Right hindlimb (tissue), 1 donor: ENCODE measurements at places on chromosomes 13 and 19.
A peak's percentile ranks its signal among the peaks of the same experiment; 100 is the strongest.

GRCh38 chr13:53411463-53411862 lies 382.9 kb downstream of the OLFM4 start:
- no peak for DNase-seq

DNA sequence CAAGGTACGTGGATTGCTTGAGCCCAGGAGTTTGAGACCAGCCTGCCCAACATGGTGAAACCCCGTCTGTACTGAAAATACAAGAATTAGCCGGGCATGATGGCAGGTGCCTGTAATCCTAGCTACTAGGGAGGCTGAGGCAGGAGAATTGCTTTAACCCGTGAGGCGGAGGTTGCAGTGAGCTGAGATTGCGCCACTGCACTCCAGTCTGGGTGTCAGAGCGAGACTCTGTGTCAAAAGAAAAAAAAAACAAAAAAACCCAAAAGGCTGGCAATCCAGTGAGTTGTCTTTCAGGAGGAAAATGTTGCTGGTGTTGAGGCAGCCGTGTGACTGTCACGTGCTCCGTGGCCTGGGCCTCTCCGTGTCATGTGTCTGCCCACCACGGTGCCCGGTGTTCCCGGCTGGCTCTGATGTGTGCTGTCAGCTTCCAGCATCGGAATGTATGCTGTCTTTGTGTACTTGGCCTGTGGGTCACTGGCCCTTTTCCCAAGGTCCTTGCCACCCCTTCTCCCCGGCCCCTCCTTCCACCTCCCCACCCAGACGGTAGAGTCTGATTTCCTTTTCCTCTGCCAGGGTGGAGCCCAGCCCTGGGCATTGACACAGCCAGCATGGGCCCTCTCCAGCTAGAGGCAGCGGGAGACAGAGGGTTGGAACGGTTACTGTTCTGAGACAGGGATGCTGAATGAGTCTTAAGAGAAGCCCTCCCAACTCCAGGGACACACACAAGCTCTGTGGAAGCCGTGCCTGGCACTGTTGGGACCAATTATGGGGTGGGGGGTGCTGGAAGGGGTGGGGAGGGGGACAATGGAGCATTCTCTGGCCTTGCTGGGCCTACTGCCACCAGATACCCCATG lies 7.2 kb upstream of the TUBB4A start:
- no peak for DNase-seq

DNA sequence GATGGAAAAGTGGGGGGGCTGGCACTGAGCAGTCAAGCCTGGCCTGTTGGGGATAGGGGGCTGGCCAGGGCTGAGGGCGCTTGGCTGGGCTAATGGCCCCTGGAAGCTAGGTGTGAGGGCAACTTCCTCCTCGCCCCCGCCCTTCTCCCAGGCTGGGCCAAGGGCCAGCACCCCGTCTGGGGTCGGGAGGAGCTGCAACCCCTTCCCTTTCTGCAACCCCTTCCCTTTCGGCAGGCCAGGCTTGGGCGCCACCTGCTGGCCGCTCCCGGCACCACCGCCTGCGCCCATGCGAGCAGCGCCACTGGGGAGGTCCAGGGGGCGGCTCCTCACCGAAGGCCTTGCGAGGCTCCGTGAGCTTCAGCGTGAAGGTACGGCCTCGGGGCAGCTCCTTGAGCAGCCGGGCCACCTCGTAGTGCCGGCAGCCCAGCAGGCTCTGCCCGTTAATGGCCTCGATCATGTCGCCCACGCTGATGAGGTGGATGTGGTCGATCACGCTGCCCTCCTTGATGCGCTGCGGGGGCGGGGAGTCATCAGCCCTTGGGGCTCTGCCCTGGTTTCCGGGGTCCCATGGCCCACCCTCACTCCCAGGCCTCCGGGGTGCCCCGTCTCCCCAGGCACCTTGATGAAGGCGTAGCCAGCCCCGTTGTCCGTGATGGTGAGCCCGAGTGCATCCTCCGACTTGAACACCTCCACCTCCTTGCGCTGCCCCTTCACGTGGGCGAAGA lies 5.0 kb upstream of the PTGER1 start:
- DNase-seq = no peak

- no peak for DNase-seq
Observed at GRCh38 chr13:99265821-99266426, 7.7 kb upstream of the GPR18 start.

GRCh38 chr19:39746836-39747529 lies 9.2 kb upstream of the CLC start:
- DNase-seq = no peak

- DNase-seq = no peak
Observed at GRCh38 chr13:79917628-79918027, 423.3 kb downstream of the SPRY2 start.

- no peak for DNase-seq
Observed at GRCh38 chr19:36049080-36049698, 4.9 kb downstream of the THAP8 start.

GRCh38 chr13:76953968-76954367 lies 5.7 kb downstream of the ACOD1 start:
- no peak for DNase-seq

DNA sequence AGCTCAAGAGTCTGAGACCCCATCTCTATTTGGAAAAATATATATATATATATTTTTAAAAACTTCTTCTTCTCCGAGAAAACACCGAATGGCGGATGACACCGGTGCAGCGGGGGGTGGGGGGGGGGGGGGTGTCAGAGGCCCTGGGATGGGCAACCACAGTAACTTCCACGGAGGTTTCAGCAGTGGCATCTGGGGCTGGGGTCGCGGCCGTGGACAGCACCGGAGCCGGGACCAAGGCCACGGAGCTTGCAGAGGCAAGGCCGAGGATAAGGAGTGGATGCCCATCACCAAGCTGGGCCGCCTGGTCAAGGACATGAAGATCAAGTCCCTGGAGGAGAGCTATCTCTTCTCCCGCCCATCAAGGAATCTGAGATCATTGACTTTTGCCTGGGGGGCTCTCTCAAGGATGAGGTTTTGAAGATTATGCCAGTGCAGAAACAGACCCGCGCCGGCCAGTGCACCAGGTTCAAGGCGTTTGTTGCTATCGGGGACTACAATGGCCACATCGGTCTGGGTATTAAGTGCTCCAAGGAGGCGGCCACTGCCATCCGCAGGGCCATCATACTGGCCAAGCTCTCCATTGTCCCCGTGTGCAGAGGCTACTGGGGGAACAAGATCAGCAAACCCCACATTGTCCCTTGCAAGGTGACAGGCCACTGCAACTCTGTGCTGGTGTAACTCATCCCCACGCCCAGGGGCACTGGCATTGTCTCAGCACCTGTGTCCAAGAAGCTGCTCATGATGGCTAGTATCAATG lies 59.0 kb downstream of the EPS15L1 start:
- no peak for DNase-seq

GRCh38 chr13:39253774-39254173 lies 215.5 kb downstream of the NHLRC3 start:
- peak; percentile 48 for DNase-seq

DNA sequence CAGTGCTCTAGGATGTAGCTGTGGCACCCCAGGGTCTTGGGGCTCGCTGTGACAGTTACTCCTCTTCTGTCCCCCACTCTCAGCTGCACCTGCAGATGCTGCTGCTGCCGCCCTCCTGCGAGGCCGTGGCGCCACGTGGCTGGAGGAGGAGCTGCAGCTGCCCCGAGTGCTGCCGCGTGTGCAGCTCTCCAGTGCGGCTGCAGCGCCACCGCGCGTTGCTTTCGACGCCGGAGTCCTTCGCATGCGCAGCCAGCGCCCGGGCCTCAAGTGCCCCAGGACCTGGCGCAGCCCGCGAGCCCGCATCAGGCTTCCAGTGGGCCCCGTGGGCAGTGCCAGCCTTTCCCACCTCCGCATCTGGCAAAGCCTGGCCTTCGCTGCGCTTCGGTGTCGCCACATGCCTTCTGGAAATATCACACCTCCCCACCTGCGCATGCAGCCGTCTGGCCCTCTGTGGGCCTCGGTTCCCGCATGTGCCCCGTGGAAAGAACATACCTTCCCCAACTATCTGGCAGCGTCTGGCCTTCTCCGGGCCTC lies 692 bp upstream of the ZNF580 start:
- DNase-seq = peak; percentile 73

- no peak for DNase-seq
Observed at GRCh38 chr13:73075546-73075945, 16.7 kb downstream of the KLF5 start.

- DNase-seq = no peak
Observed at GRCh38 chr19:19409205-19409604, 3.7 kb downstream of the GATAD2A start.

DNA sequence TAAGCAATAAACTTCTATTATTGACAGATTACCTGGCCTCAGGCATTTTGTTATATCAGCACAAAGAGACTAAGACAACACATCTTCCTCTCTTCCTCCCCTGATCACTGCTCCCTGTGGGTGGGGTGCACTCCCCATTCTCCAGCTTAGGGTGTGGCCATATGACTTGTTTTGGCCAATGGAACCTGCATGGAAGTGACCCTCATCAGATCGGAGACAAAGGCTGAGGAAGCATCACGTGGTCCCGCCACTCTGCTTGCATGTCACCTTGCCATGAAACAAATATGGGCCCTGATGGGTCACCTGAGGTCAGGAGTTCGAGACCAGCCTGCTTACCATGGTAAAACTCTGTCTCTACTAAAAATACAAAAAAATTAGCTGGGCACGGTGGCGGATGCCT lies 13.7 kb upstream of the CCL25 start:
- no peak for DNase-seq

- DNase-seq = peak; percentile 57
Observed at GRCh38 chr13:113862931-113863523, 849 bp downstream of the GAS6 start.

DNA sequence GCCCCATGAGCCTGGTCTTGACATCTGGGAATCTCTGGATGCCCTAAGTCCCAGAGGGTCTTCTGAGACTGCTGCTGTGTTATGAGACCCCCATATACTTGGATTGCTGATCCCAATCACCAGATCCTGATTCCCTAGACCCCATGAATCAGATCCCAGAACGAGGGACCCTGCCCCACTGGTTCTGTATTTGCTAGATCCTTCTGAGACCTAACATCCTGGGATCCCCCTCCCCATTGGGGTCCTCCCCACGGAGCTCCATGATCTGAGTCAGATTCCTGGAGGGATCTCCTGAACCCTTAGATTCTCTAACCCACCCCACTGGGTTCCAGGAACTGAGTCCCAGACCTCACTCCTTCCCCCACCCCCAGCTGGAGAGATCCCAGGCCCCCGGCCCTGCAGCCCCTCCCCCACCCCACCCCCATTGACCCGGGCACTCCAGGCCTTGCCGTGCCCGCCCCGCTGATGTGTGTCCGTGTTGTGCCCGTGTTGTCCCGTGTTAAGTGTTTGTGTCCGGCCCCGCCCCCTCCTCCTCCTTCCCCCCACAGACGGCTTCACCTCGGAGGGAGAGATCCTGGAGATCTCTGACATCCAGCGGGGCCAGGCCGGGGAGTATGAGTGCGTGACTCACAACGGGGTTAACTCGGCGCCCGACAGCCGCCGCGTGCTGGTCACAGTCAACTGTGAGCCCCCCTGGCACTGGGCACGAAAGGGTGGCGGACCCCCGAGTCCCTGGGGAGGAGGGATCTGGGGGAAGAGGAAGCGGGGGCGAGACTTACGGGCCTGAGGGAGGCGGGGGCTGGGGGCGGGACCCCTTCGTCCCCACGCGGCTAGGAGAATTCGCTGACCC lies 15.0 kb downstream of the IGLON5 start:
- DNase-seq = no peak

DNA sequence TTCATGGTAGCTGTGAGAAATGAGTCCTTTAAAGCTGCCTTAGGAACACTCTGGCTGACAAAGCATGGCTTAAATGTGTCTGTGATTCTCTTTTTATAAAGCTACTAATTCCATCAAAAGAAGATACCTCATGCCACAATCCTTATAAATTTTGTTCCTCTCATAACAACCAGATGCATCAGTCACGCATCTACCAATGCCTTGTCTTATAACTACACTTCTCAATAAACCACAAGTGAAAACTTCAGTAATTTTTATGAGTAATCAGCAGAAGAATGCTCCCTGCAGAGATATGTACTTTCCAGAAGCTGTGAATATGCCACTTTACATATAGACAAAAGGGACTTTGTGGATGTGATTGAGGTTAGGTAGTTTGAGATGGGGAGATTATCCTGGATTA lies 147.8 kb downstream of the SUCLA2 start:
- no peak for DNase-seq

DNA sequence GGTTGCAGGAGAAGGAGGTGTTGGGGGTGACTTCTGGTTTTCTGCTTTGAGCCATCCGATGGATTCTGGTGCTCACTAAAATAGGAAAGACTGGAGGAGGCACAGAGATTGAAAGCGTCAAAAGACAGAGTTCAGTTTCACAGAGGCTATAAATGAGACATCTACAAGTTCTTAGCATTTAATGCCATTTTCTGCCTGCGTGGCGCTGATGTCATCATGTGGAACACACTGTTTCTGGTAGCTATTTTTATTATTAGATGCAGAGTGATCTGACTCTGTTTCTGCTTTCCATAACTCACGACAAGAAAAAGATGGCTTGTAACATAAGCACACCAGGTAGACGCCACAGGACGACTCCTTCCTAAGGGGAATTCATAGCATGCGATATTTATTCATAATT lies 3.3 kb upstream of the SLC39A3 start:
- no peak for DNase-seq

GRCh38 chr19:54464630-54465425 lies 1.2 kb upstream of the LENG9 start:
- DNase-seq = peak; percentile 92

GRCh38 chr19:46303691-46304397 lies 7.0 kb downstream of the HIF3A start:
- peak; percentile 74 for DNase-seq

DNA sequence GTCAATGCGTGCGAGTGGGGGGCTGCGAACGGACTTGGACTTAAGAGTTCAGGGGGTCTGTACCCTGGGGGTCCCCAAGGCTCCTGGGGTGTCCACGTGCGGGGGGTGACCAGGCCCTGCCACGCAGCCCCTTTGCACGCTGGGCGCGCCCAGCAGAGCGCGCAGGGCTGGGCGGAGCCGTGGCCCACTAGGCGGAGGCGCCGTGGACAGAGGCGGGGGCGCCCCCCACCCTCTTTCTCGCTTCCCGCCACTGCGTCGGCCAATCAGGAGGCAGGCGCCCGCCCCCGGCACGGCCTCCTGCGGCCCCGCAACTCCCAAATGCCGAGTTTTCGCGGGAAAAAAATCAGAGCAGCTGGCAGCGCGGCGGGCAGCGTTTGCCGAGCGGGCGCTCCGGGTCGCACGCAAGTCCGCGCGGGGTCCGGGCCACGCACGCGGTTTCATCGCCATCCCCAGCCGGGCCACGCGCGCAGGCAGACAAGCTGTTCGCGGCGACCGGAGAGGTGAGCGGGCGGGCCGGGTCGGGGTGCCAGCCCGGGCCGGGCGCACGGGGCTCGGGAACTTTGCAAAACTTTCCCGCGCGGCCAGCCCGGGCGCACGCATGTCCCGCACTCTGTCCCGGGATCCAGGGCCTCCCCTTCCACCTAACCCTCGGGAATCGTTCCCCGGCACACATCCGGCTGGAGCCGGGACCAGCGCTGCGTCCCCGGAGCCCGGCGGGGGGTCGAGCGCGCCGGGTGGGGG lies at the start of gene UHRF1:
Gene UHRF1 (plus strand): TSS at position 346 of the 741 bp plus-strand sequence. CDS start 1,385 bp downstream, outside the sequence.
- DNase-seq = peak; percentile 69
